ENCODE measurements at places on chromosomes 4 and X.

DNA sequence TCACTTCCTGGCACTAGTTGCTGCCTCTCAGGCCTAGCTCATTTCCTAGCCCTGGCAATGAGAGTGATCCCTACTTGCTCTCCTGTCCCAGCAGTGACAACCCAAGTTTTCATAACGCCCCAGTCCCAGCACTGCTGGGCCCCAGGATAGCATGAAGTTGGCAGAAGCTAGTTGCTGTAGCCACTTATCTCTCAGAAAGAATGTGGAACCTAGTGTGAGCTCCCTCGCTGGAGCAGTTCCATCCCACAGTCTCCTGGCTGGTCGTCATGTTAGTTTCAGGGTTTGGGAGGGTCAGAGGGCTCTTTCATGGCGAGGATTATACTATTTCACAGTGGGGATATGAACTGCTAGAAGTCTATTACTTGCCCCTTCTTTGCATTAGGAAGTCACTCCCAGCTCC lies 5.1 kb downstream of the PF4 start:
- no peaks in the 10 kb centered on the region for H3K36me3 ChIP-seq
- no peak for DNase-seq
- H3K27me3 ChIP-seq: no peaks in the 10 kb centered on the region
- H3K4me1 ChIP-seq: no peaks in the 10 kb centered on the region

DNA sequence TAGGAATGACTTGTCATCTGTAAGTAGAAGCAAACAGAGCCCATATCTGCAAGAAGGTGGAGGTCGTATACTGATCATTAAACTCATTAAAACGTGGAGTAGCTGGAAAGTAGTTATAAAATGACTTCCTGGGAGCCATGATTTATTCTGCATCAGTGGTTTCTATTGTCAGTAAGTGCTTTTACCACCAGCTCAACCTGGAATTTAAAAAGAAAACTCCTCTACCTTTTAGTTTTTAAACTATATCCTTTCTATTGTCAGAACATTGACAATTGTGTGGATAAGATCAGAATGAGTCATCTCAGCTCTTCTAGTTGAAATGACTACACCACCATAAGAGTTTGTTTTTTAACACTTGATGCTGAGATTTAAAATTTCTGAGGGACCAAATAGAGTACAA lies 651.2 kb upstream of the GALNT7 start:
- H3K36me3 ChIP-seq: no peaks in the 10 kb centered on the region
- no peaks in the 10 kb centered on the region for H3K4me1 ChIP-seq
- H3K27me3 ChIP-seq: no peaks in the 10 kb centered on the region
- no peak overlapping the region for H3K4me3 ChIP-seq
- H3K27ac ChIP-seq: no peak overlapping the region
- no peak for DNase-seq

- H3K36me3 ChIP-seq: no peaks in the 10 kb centered on the region
- H3K4me3 ChIP-seq: no peak overlapping the region
- no peaks in the 10 kb centered on the region for H3K4me1 ChIP-seq
- H3K27ac ChIP-seq: no peak overlapping the region
- H3K27me3 ChIP-seq: no peaks in the 10 kb centered on the region
- no peak for DNase-seq
Measured at GRCh38 chr4:84792366-84793301, 173.9 kb downstream of the WDFY3 start.

- no peak overlapping the region for H3K27ac ChIP-seq
- H3K4me3 ChIP-seq: no peak overlapping the region
- H3K4me1 ChIP-seq: no peaks in the 10 kb centered on the region
- DNase-seq: no peak
Measured at GRCh38 chr4:143313996-143314395, 22.7 kb upstream of the GAB1 start.

DNA sequence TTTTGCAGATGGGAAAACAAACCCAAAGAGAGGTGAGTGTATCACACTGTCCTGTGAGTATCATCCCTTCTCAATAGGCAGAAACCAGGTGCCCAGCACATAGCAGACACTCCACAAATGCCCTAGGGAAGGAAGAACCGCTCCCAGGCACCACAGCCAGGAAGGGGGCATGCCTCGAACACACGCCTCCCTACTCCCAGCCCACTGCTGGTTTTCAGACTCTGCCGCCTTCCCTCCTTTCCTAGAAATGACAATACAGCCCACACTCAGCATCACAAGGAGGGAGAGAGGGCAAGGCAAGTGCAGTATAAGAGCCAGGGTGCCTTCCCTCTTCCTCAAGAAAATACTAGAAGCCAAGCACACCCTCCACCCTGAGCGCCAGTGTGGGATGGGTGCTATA lies 16.2 kb downstream of the JAKMIP1 start:
- H3K4me1 ChIP-seq: peaks cover 56% of the 10 kb centered on the region
- H3K27ac ChIP-seq: no peak overlapping the region
- H3K27me3 ChIP-seq: no peaks in the 10 kb centered on the region
- H3K4me3 ChIP-seq: no peak overlapping the region
- DNase-seq: no peak
- H3K36me3 ChIP-seq: no peaks in the 10 kb centered on the region

- H3K4me1 ChIP-seq: no peaks in the 10 kb centered on the region
- H3K27ac ChIP-seq: no peak overlapping the region
- DNase-seq: no peak
- H3K36me3 ChIP-seq: no peaks in the 10 kb centered on the region
- no peaks in the 10 kb centered on the region for H3K27me3 ChIP-seq
Measured at GRCh38 chr4:13892739-13893105, 265.2 kb upstream of the BOD1L1 start.

- H3K4me1 ChIP-seq: no peaks in the 10 kb centered on the region
- peaks cover 3% of the 10 kb centered on the region for H3K27me3 ChIP-seq
- H3K36me3 ChIP-seq: no peaks in the 10 kb centered on the region
- H3K4me3 ChIP-seq: no peak overlapping the region
- no peak for DNase-seq
Measured at GRCh38 chrX:115560211-115560977, 580 bp upstream of the PLS3 start.

DNA sequence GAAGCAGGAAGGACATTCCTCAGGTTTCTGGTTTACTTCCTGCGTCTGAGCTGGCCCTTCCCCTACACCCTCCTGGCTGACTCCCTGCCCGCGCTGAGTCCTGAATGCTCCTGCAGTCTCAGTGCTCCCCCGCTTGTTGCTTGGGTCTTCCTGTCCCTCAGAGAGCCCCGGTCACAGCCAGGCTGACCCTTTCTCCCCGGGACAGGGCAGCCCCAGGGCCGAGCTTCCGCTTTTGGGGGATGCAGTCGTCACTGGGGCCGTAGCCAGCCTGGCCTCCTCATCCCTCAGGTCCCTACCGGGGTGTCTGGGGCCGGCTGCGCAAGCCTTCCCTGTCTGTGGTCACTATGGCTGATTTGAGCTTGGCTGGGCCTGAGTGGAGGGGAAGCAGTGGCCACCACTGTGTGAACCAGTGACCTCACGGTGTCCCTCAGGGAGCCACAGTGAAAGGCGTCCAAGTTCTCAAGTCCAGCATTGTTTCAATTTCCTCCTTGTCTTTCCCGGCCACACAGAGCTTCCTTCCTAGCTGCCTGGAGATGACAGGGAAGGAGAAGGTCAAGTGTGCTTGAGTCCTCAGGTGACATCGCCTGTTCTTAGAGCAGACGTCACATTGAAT lies 34.1 kb upstream of the ASMTL start:
- no peak for DNase-seq
- H3K27ac ChIP-seq: no peak overlapping the region
- H3K4me3 ChIP-seq: no peak overlapping the region
- peaks cover 10% of the 10 kb centered on the region for H3K36me3 ChIP-seq

DNA sequence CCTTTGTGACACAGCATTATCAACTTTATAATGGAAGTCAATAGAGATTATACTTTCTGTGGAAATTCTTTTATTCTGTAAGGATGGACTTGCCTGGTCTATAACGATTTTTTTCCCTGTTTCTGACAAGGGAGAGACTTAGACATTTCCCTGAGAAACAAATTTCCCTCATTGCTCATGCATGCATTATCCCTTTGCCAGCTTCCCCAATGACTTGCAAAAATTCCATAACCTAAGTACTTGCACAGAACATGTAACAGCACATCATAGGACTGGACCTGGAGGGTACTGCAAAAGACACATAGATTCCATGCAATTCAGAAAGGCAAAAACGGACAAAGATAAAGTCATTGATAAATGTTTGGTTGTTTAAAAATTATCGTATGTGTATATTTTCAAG lies 166.7 kb downstream of the FHIP1A start:
- no peaks in the 10 kb centered on the region for H3K4me1 ChIP-seq
- H3K36me3 ChIP-seq: no peaks in the 10 kb centered on the region
- H3K27me3 ChIP-seq: no peaks in the 10 kb centered on the region

GRCh38 chr4:154029171-154029570 lies 240.3 kb upstream of the SFRP2 start:
- no peak overlapping the region for H3K4me3 ChIP-seq
- no peaks in the 10 kb centered on the region for H3K36me3 ChIP-seq
- DNase-seq: no peak
- no peaks in the 10 kb centered on the region for H3K4me1 ChIP-seq

GRCh38 chr4:39732728-39733127 lies 34.8 kb downstream of the UBE2K start:
- no peak overlapping the region for H3K4me3 ChIP-seq
- no peak overlapping the region for H3K27ac ChIP-seq
- H3K4me1 ChIP-seq: no peaks in the 10 kb centered on the region
- H3K36me3 ChIP-seq: peaks cover 13% of the 10 kb centered on the region
- H3K27me3 ChIP-seq: no peaks in the 10 kb centered on the region

GRCh38 chrX:131782646-131783045 lies 238.8 kb downstream of the OR13H1 start:
- H3K4me3 ChIP-seq: no peak overlapping the region
- DNase-seq: no peak
- H3K4me1 ChIP-seq: no peaks in the 10 kb centered on the region

DNA sequence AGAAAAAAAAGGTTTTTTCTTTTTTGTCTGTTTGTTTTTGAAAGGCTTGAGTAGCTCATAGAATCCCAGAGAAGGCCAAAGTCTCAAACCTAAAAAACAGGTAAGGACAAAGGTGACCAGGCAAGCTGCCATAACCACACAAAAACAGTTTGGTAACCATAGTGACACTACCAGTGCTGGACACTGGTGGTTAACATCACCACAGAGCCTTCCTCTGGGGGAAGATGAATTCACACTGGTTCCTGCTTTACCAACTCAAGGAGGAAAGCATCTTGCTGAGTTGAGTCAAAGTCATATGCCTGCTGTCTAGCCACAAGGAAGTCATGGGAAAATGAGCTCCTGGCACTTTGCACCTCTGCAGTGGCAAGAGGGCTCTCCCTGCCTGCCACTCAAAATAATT lies 32.5 kb downstream of the IDS start:
- H3K27me3 ChIP-seq: no peaks in the 10 kb centered on the region
- no peak overlapping the region for H3K4me3 ChIP-seq
- no peaks in the 10 kb centered on the region for H3K36me3 ChIP-seq
- H3K4me1 ChIP-seq: peaks cover 6% of the 10 kb centered on the region
- DNase-seq: no peak

GRCh38 chrX:134737061-134737460 lies 78.8 kb upstream of the PLAC1 start:
- H3K4me1 ChIP-seq: no peaks in the 10 kb centered on the region
- DNase-seq: no peak
- no peaks in the 10 kb centered on the region for H3K36me3 ChIP-seq
- no peak overlapping the region for H3K4me3 ChIP-seq

GRCh38 chr4:83388313-83388676 lies 53.6 kb upstream of the HPSE start:
- DNase-seq: no peak
- H3K27ac ChIP-seq: no peak overlapping the region
- H3K4me3 ChIP-seq: no peak overlapping the region
- peaks cover 7% of the 10 kb centered on the region for H3K4me1 ChIP-seq

GRCh38 chr4:99879458-99879857 lies 14.8 kb downstream of the LAMTOR3 start:
- H3K4me1 ChIP-seq: no peaks in the 10 kb centered on the region
- H3K27ac ChIP-seq: no peak overlapping the region
- no peak overlapping the region for H3K4me3 ChIP-seq

- no peaks in the 10 kb centered on the region for H3K36me3 ChIP-seq
- no peaks in the 10 kb centered on the region for H3K4me1 ChIP-seq
- DNase-seq: no peak
- no peak overlapping the region for H3K4me3 ChIP-seq
Measured at GRCh38 chr4:170887396-170887795, 797.6 kb upstream of the AADAT start.

DNA sequence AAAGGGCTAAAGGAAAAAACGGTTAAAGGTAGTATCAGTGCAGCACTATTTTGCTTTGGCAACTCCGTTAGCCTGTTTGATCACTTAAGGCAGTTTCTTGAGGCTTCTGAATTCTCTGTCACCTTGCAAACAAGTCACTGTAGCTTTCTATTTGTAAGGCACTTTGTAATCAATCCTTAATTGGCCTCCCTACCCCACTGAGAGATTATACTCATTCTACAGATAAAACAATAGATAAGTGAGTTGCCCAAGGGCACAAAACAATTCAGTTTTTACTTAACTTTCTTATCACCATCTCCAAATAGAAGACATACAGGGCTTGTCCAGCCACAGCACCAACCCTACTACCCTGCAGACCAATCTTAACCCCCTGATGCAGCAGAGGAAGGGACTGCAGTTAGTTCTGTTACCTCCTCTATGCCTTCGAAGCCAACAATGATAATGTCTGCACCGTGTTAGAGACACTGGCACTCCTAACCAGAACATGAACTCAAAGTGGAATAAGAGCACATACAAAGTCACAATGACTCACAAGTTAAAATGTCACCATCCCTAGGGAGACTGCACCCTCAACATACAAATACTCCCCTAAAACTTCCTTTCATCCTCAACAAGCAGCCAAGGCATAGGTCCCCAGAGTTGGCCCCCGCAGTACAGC lies 1.7 kb downstream of the TMEM185A start:
- H3K4me3 ChIP-seq: no peak overlapping the region
- no peak for DNase-seq
- no peaks in the 10 kb centered on the region for H3K36me3 ChIP-seq
- H3K27ac ChIP-seq: no peak overlapping the region

GRCh38 chr4:784401-785331 lies 41.3 kb downstream of the CPLX1 start:
- H3K4me3 ChIP-seq: no peak overlapping the region
- DNase-seq: no peak
- H3K36me3 ChIP-seq: no peaks in the 10 kb centered on the region
- H3K4me1 ChIP-seq: peaks cover 10% of the 10 kb centered on the region
- H3K27ac ChIP-seq: no peak overlapping the region
- H3K27me3 ChIP-seq: no peaks in the 10 kb centered on the region

DNA sequence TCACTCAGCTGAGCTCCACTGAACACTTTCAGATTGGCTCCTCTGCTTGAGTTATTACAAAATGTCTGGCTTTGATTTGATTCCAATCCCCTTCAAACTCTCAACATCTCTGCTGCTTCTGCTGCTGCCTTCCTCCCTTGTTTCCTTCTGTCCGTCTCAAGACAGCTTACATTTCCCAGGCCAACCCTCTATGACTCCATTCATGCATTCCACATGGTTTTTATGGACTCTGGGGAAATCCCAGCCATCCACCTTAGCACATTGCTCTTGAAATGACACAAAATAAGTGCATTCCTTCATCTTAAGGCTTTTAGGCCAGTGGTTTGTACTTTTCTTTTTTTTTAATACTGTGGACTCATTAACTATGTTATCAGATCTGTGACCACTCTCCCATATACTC lies 68.5 kb upstream of the TMEM164 start:
- no peak overlapping the region for H3K4me3 ChIP-seq
- H3K27me3 ChIP-seq: no peaks in the 10 kb centered on the region
- no peak for DNase-seq
- no peak overlapping the region for H3K27ac ChIP-seq
- no peaks in the 10 kb centered on the region for H3K4me1 ChIP-seq
- H3K36me3 ChIP-seq: no peaks in the 10 kb centered on the region
